ENCODE measurements at places on chromosomes 6 and 20.

DNA sequence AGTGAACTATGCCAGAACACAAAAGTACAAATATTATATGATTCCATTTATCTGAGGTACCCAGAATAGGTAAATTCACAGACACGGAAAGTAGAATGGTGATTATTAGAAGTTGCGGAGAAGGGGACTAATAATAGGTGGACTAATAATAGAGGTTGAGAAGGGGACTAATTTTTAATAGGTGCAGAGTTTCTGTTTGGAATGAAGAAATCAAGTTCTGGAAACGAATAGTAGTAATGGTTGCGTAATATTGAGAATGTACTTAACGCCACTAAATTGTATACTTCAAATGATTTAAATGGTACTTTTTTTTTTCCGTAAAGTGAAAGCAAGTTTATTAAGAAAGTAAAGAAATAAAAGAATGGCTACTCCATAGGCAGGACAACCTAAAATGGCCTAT is 33.2 kb downstream of the B4GALT5 start:
- DNase-seq: no peak

DNA sequence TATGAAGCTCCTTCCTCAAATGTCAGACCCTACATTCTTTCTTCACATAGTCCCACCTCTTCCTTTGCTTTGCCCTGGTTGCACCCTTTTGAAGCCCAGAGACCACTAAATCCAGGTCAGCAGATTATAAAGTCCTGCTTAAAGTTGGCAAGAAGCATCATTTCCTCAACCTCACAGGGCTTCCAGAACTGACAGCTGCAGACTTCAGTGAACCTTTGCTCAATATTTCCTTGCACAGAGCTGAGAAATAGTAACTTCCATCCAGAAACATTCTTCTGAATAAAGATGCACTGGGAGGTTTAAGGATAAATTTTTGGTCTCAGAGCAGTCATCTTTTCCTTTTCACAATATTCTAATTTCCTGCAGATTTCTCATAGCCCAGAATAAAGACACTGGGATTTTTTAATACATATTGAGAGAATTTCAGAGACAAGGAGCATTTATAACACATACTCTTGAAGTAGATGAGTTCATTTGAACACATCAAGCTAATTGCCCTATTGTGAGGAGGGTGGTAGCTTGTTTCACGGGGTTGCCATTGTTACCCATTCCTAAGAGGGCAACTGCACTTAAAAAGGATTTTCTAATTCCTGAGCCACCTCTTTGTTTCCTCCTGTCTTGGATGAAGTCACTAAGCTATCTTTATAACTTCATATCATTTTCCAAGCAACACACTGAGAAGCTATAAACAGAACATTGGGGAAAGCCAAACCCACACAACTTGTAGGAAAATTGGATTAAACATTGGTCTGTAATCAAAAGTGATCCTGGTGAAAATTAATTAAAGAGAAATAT is 150.2 kb upstream of the PLN start:
- no peak for DNase-seq

GRCh38 chr20:32635764-32636163 is 38.0 kb downstream of the C20orf203 start:
- no peak for DNase-seq

- DNase-seq: no peak
These were observed 3.3 kb downstream of the MAPRE1 start for GRCh38 chr20:32823078-32823477.
